ENCODE measurements at places on chromosomes 12 and 14.

- no peak for DNase-seq
Observed at GRCh38 chr12:66901138-66901932, 222.5 kb upstream of the GRIP1 start.

DNA sequence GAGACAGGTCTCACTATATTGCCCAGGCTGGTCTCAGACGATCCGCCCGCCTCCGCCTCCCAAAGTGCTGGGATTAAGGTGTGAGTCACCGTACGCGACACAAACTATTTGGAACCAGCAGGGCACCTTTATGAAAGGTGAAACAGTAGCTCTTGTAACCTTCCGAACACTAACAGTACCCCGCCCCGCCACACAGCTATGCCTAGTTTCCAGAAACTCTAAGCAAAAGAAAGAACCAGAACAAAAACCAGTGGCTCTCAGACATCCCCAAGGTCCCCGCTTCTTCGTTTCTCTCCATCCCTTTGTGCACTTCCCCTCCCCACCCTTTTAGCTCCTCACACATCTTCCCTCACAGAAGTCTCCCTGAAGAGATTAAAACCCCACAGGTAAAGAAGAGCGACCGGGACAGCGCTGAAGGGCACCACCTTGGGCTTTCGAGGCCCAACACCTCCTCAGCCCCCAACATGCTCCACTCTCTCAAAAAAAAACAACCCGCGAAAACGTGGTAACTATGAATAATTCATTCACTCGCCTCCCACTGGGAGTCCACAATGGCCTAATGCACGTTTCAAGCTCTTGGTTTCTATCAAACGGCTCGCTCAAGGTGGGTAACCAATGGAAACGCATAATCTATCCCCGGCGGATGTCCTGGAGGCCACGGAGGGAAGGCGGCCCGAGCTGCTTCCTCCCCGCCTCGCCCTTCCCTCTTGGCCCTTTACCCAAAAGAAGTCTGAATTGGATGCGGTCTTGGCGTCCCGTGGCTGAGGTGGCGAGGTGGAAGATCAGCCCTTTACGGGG is 877 bp downstream of the BAG5 start:
- no peak for DNase-seq

GRCh38 chr12:63151623-63152320 is 771 bp upstream of the AVPR1A start:
- peak; percentile 34 for DNase-seq

- no peak for DNase-seq
Observed at GRCh38 chr12:46473634-46474329, 101.2 kb upstream of the SLC38A2 start.
